ENCODE measurements at places on chromosomes 3 and 15.
A peak's percentile ranks its signal among the peaks of the same experiment; 100 is the strongest.

- DNase-seq = no peak
Measured at GRCh38 chr3:46321461-46322104, 32.3 kb upstream of the CCR2 start.

GRCh38 chr15:69478259-69478781 is 25.7 kb downstream of the RPLP1 start:
- peak; percentile 62 for DNase-seq

DNA sequence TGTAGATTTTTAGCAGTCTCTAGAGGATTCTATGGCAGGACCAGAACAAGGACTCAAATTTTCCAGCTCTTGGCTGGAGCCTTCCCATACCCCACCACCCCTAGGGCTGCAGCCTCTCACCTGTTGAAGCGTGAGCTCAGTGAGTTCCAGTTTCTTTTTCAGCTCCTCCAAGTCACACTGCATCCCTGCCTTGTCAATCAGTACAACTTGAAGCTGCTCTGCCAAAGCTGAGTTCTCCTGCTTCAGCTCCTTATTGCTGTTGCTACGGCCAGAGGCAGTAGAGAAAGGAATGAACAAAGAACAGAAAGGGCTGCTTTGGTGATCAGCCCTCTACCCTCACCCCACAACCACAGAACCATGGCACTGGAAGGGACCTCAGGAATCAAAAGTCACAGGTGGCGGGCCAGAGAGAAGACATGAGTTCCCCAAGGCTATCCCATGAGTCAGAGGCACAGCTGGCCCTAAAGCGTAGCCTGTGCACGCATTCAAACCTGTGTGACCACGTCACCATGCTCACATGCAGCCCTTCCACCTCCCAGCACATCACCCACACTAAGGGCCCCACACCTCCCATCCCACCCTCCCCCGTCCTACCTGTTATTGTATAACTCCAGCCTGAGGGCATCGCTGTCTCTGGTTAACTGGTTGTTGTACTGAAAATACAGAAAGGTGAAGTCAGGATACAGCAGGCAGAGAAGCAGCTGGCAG is 83.3 kb upstream of the C2CD4B start:
- peak; percentile 93 for DNase-seq

DNA sequence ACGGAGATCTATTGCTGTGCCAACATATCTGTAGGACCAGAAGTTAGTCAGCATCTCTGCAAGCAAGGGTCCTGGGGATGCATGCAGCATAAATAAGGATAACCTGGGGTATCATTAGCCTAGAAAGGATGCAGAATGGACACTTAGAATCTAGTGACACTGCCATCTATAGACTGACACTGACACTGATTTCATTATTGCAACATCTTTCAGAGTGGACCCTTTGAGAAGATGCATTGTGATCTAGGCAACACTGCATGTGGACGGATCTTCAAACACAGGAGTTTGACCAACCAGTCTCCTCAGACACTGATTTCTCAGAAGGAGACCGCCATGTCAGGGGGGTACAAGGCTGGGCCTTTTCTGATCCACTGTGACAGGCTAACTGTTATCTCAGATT is 52.4 kb downstream of the SCN10A start:
- DNase-seq = no peak

- peak; percentile 65 for DNase-seq
Measured at GRCh38 chr3:149967086-149967685, 3.5 kb downstream of the PFN2 start.

GRCh38 chr3:180058238-180058637 is 21.5 kb upstream of the PEX5L start:
- DNase-seq = no peak

DNA sequence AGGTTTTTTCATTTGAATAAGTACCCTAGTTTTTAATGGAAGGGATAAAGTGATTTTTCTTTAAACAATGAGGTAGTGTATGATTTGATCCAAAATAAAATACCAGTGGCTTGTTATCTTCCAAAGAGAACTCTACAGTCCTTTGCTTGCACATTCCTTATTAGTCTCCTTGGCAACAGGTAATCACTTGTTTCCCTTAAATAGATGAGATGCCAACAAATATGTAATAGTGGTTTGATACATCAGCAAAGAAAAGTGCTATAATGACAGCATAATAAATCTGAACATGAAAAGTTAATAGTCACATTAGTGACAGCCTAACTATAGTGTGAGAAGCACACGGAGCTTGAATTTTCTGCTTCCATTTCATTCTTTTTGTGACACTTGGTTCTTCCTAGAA is 360.2 kb downstream of the ZNF385D start:
- peak; percentile 10 for DNase-seq

DNA sequence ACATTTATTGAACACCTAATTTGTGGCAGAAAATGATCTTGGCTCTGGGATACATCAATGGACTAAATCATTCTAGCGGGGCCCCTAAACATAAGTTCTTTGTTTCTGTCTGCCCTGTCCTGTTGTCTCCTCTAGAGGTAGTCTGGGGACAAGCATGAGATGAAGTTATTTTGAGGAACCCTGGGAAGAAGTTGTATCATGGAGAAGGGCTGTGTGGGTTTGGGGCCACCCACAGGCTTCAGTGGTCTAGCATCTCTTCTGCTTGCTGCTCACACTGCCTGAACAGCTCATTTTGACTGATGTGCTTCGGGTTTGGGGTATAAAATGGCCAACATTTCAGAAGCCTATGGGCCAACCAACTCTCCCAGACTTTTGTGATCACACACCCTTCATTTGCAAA is 50.3 kb upstream of the OSBPL11 start:
- no peak for DNase-seq

DNA sequence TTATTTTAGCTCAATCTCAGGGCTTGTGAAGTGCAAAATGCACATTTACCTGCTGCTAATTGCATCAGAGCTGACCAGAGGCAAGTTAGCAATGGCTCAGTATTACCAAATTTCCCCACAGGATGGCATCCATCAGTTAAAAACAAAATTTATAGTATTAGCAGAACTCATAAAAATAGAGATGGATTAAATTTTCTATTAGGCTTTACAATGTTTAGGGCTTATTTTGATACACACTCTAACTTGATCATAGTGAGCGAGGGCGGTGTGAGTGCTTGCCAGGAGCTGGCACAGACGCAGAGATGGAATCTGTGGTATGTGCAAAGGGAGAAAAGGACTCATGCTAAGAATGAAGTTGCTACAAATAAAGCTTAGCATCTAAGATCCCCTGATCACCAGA is 241.0 kb downstream of the NSUN3 start:
- peak; percentile 35 for DNase-seq

- DNase-seq = no peak
Measured at GRCh38 chr3:194022052-194022451, 113.9 kb upstream of the HES1 start.

- DNase-seq = no peak
Measured at GRCh38 chr3:3772920-3773319, 26.3 kb upstream of the LRRN1 start.

GRCh38 chr3:170057550-170057949 is 19.8 kb downstream of the GPR160 start:
- DNase-seq = no peak

DNA sequence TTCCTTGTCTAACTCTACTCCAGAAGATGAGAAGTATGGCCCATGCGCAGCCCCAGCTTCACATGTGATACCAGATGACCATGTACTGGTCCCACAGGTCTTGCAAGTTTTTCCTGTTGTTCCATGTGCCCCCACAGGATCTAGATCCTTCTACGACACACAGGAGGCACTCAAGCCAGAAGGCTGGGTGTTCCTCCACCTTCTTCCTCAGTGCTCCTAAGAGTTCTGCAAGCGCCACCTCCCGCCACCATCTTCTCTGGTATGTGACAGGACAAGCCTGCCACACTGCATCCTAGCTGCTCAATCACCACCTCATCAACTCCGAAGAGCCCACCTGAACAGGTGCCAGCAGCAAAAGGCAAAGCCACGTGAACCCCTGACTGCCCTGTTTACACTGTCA is 43.1 kb downstream of the XXYLT1 start:
- DNase-seq = no peak

- DNase-seq = peak; percentile 23
Measured at GRCh38 chr15:101810876-101811275, 1.1 kb upstream of the OR4F15 start.

DNA sequence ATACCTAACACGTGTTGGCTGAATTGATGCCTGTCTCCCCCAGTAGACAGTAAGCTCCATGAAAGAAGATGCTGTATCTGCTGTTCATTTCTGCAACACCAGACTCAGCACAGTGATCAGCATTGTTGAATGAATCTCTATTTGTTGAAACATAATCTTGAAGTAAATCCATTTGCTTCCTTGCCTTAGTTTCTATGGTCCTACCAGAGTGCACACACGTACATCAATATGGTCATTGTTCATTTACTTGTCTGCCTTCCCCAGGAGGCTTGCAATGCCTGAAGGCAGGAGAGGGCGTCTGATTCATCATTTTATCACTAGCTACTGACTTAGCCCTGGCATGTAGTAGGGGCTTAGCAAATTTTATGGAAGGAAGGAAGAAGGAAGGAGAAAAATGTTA is 19.2 kb downstream of the RBP2 start:
- peak; percentile 39 for DNase-seq

DNA sequence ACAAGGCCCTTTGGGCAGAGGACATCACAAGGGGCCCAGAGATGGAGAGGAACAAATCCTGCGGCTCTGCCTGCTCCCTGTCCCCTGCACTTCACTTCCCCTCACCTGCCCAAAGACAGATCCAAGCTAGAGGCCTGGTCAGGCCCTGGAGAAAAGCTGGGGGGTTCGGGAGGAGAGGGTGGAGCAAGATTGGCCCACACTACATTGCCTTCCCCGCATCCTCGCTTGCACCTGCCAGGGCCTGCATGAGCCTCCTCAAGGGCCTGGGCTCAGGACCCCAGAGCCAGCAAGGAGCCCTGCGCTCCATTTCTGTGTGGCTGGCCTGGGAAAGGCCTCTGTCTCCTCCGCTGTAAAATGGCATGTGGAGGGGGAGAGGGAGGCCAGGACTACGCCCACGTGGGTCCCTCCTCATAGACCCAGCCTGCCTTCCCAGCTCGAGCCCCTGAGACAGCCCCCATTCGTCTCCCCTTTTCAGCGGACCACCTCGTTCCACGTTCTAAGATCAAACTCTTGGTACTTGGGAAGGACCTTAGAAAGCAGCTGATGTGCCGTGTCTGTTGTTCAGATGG is 106.0 kb downstream of the HMG20A start:
- DNase-seq = no peak

DNA sequence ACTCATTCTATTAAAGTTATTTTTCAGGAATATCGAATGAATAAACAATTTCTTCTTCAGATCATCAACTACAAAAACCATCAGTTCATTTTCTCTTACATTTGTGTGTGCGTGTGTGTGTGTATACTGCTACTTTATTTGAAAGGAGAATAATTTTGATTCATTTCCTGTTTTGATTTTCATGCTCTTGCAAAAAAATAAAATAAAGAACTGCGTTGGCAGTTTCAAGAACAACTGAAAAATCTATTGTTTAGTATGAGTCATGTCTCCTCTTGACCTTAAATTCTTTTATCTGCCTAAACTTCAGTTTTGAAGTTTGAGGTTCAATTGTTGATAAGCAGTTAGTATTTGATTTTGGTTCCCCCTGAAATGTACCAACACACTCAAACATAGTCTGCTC is 540.8 kb downstream of the FGF12 start:
- no peak for DNase-seq

GRCh38 chr3:178900029-178900646 is 171.5 kb downstream of the ZMAT3 start:
- no peak for DNase-seq

DNA sequence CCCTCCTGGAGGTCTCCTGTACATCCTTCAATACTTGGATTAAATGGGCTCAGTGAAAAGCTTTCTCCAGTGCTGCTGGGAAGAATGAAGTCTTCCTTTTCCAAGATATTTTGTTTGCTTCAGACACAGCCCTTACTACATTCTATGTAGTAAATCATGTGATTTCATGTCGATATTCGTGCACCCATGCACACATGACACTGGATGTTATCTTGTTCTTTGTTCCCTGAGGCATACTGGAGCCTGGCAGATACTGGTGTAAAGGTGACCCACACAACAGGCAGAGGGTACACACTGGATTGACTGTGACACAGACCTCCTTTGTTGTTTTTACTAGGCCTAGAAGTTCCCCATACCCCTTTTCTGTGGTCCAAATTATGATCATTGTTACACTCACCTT is 40.3 kb upstream of the ATP2C1 start:
- no peak for DNase-seq

DNA sequence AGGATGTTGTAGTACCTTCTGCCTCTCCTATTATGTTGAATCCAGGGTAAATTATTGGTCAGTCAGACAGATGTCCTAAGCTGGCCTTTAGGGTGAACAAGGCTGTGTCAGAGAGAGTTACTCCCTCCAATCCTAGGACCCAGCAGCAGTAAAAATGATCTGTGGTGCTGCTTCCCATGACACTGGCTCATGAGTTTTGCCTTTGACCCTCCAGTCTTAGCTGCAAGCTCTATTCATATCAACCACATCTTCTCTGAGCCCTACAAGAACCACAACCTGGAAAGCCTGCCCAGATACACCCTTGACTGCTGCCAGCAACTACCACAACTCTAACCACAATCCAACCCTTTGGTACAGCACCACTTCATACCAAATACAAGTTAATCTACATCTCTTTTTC is 27.2 kb upstream of the PHLDB2 start:
- peak; percentile 37 for DNase-seq

- peak; percentile 82 for DNase-seq
Measured at GRCh38 chr3:173465112-173465511, 67.6 kb downstream of the NLGN1 start.

GRCh38 chr3:184537885-184538665 is 23.5 kb upstream of the EPHB3 start:
- DNase-seq = no peak

GRCh38 chr15:81107889-81108288 is 26.2 kb upstream of the CFAP161 start:
- no peak for DNase-seq

DNA sequence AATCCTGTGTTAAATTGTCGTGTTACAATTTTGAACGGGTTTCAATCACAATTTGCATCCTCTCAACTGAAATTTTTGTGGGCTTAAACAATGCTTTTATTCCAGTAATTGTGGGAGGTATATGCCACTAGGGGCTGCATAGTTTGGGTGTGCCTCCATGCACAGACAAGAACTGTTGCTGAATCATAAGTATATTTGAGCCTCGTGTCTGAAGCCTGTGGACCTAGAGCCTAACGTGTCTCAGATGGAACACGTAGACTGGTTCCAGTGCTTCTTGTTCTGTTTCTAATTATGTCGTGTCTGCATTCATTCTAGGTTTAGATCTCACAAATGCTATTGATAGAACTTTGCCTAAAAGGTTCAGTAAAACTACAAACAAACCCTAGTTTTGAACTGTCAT is 363.4 kb downstream of the RBMS3 start:
- DNase-seq = no peak

- DNase-seq = no peak
Measured at GRCh38 chr15:64902863-64903262, 8.8 kb upstream of the ANKDD1A start.

- no peak for DNase-seq
Measured at GRCh38 chr15:83109532-83109931, 2.1 kb downstream of the TM6SF1 start.

- DNase-seq = no peak
Measured at GRCh38 chr3:60403866-60404265, 847.4 kb downstream of the FHIT start.

All from kidney tubule cell (primary cell).